ENCODE measurements at places on chromosomes 1 and 21.

DNA sequence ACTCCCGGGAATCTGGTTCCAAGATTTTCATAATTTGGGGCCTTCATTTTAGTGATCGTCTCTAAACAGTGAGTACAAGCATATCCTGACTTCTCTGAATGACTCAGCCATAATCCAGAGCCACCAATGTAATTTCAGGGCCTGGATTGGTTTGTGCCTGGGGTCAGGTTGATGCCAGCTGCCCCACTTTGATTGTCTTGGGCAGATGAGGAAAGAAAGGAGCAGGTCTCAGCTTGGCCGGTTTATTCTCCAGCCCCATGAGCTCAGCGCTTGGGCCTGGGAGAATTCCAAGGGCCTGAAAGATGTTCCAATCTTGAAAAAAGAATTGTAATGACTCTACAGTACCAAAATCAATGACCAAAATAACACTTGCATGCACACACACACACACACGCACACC lies 71.2 kb upstream of the ECE1 start:
- DNase-seq = no peak

DNA sequence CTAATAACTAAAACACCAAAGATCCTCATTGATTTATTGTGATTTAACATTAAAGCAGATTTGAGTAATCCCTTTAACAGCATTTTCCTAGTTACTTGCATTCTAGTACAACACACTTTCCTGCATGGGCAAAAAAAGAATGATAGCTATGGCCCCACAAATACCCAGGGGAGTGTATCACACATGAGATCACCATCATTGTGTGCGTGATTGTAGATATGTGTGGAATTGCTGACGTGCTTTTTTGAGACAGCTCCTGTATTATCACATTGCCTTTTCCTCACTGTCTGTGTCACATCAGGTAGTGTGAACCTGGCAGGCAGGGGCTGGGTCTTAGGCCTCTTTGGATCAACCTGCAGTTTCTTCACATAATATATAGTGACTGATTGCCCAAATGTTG lies 48.5 kb upstream of the SAMD13 start:
- peak; percentile 65 for DNase-seq

DNA sequence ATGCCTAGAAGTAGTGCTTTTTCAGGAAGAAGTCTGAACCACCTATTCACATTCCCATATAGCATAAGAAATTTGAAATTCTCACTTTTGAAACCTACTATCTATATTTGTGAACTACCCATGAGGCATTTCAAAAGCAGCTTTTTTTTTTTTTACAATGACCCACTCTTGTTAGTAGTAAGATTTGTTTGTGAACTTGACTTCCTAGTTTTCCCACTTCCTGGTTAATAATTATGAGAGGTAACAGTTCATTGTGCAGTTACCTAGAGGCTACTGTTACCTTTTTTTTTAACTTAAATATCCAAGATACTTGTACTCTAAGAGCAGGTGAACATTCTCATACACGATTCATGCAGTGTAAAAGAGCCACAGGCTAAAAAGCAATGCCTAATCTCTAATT lies 371.7 kb upstream of the ADGRL2 start:
- no peak for DNase-seq

GRCh38 chr1:20819818-20820217 lies 32.7 kb upstream of the HP1BP3 start:
- DNase-seq = no peak

- DNase-seq = no peak
Observed at GRCh38 chr1:224786533-224787250, 142.8 kb upstream of the DNAH14 start.

- no peak for DNase-seq
Observed at GRCh38 chr1:169491845-169492281, 6.1 kb upstream of the SLC19A2 start.

Data from EL (cell line).